ENCODE measurements at places on chromosomes 1 and 21.

- no peak for DNase-seq
Measured at GRCh38 chr1:229597877-229598276, 28.0 kb downstream of the TAF5L start.

- DNase-seq = no peak
Measured at GRCh38 chr21:44892095-44892494, 18.6 kb upstream of the PTTG1IP start.

DNA sequence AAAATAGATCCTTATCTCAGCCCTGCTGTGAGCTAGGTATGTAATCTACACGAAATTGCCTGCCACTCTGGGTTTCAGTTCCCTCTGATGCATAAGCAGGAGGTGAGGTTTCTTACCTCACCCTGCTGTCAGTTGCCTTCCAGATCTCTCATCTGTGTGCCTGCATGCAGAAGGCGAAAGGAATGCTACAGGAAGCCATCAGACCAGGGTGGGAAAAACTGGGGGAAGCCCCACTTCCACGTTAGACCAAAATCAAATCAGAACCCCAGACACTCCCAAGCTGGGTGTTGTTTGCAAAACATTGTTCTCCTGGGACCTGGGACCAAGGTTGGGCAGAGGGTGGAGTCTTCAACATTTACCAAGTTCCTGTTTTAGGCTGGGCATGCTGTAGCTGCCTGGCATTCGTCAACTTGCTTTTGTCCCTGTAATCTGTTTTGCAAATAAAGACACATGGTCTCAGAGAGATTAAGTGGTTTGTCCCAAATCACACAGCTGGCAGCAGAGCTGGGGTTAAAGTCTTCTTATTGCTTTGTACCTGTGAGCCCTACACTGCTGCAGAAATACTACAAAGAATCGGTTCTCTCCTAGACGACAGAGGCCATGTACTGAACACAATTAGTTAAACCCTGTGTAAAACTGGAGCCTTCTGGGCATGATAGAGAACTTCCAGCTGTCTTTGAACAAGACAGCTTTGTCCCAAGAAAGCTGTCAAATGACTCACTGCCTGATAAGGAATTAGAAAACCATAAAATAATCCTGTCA, 389.7 kb upstream of the RUNX1 start:
- no peak for DNase-seq

- DNase-seq = peak; percentile 78
Measured at GRCh38 chr21:33199516-33200217, 30.1 kb upstream of the IFNAR2 start.

DNA sequence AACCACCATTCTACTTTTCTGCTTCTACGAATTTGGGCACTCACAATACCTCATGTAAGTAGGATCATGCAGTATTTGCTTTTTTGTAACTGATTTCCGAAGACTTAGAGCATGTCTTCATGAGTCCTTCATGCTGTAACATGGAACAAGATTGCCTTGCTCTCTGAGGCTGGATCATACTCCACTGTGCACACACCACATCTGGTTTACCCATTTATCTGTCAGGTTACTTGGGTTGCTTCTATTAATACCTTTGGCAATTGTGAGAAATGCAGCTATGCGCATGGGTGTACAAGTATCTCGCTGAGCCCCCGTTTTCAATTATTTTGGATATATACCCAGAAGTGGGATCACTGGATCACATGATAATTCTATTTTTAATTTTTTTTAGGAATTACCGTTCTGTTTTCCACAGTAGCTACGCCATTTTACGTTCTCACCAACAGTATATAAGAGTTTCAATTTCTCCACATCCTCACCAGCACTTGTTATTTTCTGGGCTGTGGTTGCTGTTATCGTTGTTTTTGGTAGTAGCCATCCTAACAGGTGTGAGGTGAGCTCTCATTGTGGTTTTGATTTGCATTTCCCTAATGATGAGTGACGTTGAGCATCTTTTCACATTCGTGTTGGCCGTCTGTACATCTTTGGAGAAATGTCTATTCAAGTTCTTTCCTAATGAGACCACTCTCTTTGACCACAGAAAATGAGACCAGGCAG, 10.7 kb upstream of the SLC2A5 start:
- DNase-seq = no peak

DNA sequence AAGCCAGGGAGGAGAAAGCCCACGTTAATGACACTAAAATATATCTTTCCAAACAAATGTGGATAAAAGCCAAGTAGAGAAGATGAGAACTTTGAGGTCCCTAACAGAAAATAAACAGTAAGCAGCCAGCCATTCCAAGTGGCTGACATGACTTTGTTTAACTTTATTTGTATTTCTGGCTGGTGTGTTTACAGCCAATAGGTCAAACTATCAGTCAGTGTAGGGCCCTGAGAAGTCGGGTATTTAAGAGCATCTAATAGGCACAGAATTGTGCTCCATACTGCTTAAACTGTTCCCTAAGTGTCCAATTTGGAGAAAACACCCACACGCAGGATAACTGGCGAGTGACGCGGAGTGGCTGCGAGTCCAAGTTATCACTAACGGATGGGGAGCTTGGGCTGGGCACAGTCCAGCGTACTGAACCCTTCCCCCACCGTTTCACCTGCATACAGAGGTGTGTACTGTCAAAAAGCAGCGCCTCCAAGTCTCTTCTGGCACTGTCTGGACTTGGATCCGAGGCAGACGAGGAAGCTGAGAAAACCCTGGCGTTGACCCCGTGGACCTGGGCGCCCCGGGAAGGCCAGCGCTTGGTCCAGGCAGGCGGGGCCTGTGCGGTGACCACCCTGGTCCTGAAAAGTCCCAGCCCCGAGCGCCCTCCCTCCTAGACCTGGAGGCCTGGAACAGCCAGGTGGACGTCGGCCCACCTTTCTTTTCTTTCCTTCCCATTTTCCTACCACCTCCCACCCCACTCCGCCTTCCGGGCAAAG, 662 bp upstream of the LGALS8 start:
- DNase-seq = no peak

DNA sequence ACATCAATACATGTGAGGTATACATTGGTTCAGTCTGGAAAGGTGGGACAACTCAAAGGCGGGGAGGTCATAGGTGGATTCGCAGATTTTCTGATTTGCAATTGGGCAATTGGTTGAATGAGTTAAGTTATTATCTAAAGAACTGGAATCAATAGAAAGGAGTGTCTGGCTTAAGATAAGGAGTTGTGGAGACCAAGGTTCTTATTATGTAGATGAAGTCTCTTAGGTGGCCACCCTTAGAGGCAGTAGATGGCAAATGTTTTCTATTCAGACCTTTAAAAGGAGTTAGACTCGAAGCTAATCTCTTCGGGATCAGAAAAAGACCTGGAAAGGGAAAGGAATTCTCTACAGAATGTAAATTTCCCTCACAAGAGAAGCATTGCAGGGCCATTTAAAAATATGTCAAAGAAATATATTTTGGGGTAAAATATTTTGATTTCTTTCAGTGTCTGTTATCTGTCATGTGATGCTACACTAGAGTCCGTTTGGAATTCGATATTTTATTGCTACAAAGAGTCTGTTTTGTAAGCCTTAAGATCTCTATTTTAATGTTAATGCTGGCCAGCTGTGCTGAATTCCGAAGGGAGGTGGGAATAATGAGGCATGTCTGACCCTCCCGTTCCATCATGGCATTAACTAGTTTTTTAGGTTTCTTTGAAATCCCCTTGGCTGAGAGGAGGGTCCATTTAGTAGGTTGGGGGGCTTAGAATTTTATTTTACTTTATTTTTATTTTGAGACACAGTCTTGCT, 265.1 kb downstream of the PTPRU start:
- DNase-seq = no peak

GRCh38 chr1:113978863-113979702, at the start of gene OLFML3:
TSS of gene OLFML3 (plus strand) at chr1:113979474. CDS start at chr1:113979517, 43 bp downstream.
- peak; percentile 61 for DNase-seq

DNA sequence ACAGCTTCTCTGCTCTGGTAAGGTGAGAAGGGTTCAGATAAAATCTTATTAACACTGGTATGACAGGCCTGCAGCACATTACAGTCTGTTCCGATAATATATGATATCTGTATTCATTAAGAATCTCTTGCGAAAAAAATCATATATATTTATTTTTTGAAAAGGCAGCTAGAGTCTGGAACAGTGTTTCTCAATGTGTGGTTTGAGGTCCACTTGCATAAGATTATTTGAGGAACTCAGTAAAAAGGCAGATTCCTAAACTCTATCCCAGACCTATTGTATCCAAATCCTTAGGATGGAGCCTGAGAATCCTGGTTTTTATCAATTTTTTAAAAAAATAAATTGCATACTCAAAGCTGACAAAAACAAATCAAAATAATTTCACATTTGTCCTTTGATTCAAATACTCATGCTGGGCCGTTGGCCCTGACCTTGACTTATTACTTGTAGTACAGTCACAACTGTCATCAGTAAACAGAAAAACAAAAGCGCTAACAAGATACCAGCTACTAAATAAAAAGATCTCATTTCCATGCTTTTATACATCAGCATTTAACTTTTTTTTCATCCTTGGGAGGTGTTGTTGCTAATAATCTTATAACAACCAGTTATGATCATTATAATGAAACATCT, 60.6 kb downstream of the RGS2 start:
- DNase-seq = no peak

DNA sequence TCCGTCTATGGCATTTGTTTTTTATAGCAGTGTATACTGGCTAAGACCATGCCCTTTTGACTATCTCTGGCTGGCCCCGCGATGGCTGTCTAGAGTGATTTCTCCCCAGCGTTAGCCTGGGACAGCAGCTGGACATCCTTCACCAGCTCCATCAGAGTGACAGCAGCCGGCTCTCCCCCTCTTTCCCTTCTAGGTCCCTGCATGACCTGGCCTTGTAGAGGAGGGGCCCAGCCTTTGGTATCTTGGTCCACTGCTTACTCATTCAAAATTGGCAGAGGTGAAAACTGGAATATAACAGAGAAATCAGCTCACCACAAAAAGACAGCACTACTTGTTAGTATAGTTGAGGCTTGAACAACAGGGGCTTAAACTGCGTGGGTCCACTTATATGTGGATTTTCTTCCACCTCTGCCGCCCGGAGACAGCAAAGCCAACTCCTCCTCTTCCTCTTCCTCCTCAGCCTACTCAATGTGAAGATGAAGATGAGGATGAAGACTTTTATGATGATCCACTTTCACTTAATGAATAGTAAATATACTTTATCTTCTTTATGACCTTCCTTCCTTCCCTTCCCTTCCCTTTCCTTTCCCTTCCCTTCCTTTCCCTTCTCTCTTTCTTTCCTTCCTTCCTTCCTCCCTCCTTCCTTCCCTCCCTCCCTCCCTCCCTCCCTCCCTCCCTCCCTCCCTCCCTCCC, 29.4 kb upstream of the B3GALNT2 start:
- DNase-seq = no peak

GRCh38 chr1:55043726-55044125, 4.4 kb downstream of the PCSK9 start:
- DNase-seq = no peak

- DNase-seq = no peak
Measured at GRCh38 chr1:153945131-153945794, 1.3 kb downstream of the DENND4B start.

- no peak for DNase-seq
Measured at GRCh38 chr21:8993284-8993942, 1528.0 kb upstream of the TPTE start.

Measured in NCI-H2107 (cell line).